CD8-positive, alpha-beta memory T cell (primary cell): ENCODE measurements at places on chromosomes 5 and 9. TPM values are rescaled to one million over a fixed set of nuclear protein-coding genes. Genes with fewer than 3 reads are reported as not detected.

DNA sequence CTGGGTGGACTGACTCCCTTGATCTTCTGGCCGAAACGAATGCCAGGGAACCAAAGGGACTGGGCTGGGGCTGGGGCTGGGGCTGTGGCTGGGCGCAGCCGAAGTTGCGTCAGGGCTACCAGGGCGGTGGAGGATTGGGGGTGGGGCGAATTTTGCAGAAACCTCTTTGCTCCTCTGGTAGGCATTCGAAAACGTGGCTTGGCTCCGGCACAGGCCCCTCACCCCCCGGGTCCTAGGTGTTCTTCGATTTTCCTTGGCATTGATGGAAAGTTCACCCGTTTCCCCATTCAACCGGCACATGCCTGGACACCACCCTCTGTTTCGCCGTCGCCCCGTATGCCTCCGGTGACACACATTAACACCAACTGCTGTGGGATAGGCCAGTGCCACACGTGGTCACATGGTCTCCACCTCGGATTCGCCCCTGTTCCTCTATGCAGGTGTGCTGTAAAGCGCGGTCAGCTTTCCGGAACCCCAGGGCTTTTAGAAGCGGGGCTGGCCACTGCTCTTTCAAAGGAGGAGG lies 477.1 kb downstream of the SPATA31A7 start:
- no peak for DNase-seq

DNA sequence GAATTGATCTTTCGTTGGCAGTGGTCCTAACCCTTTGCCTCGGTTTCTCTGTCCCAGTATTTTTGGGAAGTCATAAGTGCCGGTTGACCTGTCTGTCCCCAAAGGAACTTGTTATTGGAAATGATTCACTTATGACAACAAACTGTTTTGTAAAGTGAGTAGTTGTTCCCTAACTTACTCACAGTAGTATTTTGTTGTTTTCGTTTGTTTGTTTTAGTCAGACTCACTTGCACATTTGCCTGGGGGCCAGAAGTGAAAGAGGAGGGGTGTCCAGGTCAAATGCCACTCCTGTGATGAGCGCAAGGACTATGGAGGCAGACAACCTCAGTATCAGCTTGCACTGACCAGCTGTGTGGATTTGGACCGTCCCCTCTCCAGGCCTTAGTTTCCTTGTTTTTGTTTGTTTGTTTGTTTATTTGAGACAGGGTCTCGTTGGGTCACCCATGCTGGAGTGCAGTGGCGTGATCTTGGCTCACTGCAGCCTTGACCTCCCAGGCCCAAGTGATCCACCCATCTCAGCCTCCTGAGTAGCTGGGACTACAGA lies 47.3 kb downstream of the ANKRD55 start:
- DNase-seq, result no peak

GRCh38 chr5:13346401-13346800 lies 598.1 kb downstream of the DNAH5 start:
- DNase-seq, result no peak

The KIF24 gene
- total RNA-seq, result 6.7 TPM
